ENCODE measurements at places on chromosomes 12 and 14.
A peak's percentile ranks its signal among the peaks of the same experiment; 100 is the strongest.

DNA sequence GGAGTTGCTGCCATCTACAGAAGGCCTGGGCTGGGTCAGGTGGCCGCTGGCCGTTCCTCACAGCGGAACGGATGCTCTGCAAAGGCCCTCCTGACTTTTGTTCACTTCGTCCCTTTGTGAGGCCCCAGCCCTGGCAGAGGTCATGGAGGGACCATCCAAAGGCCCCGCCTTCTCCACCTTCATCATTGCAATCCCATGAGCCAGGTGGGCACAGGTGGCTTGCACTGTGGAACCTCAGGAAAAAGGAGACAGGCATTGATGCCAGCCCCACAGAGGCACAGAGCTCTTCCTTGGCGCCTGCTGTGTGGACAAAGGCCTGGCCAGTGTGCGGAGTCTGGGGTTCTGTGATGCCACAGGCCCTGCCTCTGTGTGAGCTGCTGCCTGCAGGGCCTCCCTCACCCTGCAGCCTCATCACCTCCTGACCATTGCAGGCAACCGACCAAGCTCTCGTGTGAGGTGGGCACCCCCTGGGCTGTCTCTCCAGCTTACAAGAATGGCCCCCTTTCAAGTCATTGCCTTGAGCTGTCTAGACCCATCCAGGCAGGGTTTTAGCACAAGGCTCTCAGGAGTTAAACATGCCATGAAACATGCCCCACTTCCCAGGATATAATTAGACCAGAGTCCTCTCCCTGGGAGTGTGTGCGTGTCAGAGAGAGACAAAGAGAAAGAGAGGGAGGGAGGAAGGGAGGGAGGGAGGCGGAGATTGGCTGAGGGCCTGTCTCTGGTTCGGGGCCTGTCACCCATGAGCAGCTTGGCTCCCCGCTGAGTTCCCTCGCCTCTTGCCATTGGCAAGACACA lies 19.3 kb downstream of the NFKBIA start:
- ATAC-seq, result no peak

DNA sequence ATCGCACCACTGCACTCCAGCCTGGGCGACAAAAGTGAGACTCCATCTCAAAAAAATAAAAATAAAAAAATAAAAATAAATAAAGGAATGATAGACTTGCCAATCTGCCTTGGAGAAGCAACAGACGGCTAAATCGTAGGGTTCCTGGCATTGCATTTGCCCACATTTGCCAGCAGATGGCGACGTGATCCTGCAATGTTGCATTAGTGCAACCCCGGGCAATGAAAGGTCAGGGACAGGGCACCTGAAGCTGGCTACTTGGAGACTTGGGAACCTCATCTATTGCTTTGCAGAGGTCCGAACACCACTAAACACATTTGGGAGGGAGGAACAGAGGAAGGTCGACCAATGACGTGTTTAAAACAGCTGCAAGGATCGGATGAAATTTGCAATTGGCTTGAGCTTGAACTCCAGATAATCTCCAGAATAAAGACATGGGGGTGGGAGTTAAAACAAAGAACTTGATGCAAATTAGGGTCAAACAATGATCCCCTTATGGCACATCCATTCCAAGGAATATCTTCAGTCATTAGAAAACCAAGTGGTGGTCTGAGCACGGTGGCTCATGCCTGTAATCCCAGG lies 34.6 kb downstream of the SPRING1 start:
- peak; percentile 24 for ATAC-seq

DNA sequence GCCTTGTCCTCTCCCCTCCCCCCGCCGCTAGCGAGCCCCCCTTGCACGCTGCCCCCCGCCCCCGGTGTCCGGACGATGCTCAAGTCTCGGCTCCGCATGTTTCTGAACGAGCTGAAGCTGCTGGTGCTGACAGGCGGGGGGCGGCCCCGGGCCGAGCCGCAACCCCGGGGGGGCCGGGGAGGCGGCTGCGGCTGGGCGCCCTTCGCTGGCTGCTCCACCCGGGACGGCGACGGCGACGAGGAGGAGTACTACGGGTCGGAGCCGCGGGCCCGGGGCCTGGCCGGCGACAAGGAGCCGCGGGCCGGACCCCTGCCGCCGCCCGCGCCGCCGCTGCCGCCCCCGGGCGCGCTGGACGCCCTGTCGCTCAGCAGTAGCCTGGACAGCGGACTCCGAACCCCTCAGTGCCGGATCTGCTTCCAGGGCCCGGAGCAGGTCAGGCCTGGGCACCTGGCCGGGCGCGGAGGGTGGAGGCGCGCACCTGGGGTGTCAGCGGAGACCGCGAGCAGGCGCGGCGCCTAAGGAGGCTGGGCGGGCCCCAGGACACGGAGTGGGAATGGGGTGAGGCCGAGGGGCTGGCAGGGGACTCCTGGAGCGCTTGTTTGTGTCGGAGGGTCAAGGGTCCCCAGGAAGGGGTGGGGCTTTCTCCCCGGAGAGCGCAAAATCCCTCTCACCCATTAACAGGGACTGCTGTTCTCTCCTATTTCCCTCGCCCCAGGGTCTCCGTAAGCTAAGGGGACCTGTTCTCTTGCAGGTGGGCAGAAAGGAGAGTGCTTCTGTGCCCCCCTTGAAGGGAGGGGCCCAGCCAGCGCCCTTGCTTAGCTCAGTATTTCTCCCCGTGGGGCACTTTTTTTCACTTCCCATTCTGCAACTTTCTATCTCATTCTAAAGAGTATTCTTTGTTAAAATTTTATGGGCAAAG lies 810 bp downstream of the MARCHF9 start:
- ATAC-seq, result no peak

- ATAC-seq, result no peak
Measured at GRCh38 chr12:10952645-10953044, 13.6 kb upstream of the TAS2R14 start.

- ATAC-seq, result no peak
Measured at GRCh38 chr12:72468505-72468904, 196.3 kb downstream of the TRHDE start.

- no peak for ATAC-seq
Measured at GRCh38 chr12:42442311-42442759, 116.4 kb downstream of the PPHLN1 start.

DNA sequence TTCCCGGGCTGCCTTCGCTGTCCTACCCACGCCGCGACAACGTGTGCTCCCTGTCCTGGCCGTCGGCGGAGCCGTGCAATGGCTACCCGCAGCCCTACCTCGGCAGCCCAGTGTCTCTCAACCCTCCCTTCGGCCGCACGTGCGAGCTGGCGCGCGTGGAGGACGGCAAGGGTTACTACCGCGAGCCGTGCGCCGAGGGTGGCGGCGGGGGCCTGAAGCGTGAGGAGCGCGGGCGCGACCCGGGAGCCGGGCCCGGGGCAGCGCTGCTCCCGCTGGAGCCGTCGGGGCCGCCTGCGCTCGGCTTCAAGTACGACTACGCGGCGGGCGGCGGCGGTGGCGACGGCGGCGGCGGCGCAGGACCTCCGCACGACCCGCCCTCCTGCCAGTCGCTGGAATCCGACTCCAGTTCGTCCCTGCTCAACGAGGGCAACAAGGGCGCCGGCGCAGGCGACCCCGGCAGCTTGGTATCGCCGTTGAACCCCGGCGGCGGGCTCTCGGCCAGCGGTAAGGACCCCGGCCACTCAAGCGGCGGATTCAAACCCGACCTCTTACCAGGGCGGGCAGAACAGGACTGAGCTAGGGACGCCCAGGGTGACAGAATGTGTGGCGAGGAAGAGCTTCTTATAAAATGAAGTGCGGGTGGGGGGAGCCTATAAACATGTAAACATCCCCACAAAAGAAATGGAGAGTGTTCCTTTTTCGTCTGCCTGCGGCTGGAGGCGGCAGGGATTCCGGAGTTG lies 503 bp downstream of the HOXC12 start:
- ATAC-seq, result no peak

- ATAC-seq, result no peak
Measured at GRCh38 chr12:53096089-53096741, 1.3 kb upstream of the IGFBP6 start.

- ATAC-seq, result no peak
Measured at GRCh38 chr14:61234215-61234916, 46.8 kb downstream of the TMEM30B start.

DNA sequence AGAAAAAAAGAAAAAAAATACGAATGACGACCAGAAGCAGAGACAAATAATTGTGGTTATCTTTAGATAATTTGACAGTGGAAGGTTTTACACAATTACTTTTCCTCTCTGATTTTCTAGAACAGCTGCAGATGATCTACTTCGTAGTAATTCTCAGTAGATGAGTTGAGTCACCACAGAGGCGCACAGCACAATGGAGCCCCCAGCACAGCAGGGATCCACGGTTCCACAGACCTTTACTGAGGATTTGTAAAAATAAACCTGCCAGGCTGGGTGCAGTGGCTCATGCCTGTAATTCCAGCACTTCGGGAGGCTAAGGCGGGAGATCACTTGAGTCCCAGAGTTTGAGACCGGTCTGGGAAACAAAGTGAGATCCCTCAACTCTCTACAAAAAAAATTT lies 29.3 kb downstream of the AMN start:
- ATAC-seq, result no peak

GRCh38 chr14:54703082-54703481 lies 136.2 kb downstream of the SAMD4A start:
- no peak for ATAC-seq

DNA sequence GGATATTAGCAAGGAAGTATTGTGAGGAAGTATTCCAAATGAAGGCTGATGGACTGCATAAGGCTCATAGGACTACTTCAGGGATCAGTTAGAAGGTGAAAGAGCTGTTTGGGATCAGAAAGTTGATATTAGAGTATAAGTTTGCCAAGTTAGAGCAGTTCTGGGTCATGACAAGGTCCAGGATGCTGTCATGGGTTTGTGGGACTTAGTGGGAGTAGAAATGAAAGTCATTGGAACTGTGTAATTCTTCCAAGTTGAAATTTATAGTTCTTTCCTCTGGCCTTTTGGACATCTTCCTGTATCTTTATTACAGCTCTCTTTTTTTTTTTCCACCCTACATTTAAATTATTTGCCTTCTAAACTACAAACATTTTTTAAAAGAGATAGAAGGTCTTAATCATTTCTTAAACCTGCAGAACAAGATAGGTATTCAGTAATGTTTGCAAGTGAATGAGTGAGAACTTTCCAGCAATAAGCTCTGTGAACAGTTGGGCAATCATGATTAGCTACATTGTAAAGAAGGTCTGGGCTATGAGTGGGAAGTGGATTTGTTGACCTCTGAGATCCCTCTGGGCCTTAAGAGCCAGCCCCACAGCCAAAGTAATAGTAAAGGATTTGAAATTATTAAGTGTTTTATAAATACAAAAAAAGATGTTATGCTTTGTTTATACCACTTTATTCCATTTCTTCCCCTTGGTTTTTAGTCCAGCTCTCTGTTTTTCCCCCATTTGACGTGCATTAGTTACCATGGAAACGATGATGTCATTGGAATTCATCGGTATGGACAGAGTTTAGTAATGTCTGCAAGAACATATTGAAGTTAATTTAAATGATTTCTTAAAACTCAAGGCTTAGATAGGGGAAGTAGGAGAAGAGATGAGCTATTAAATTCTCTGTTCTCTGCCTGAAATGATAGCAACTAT lies 247.9 kb upstream of the ARHGAP5 start:
- ATAC-seq, result no peak

Measured in activated CD4-positive, CD25-positive, alpha-beta regulatory T cell treated with anti-CD3 and anti-CD28 coated beads, Interleukin-2, amount 50 U/mL, for 24 hours (primary cell).